ENCODE measurements at places on chromosomes 3 and 15. TPM values are rescaled to one million over a fixed set of nuclear protein-coding genes. Genes with fewer than 3 reads are reported as not detected.

The GP5 gene
- total RNA-seq, result 4.2 TPM

The CCDC9B gene
- total RNA-seq, result 2.6 TPM

The TRIM42 gene
- not detected for total RNA-seq

The TNFAIP8L3 gene
- total RNA-seq, result not detected

The EPHA6 gene
- total RNA-seq, result not detected

GRCh38 chr15:71151081-71151480, 35.8 kb downstream of the THSD4 start:
- no peaks in the 10 kb centered on the region for H3K36me3 ChIP-seq
- no peaks in the 10 kb centered on the region for H3K27me3 ChIP-seq
- no peak overlapping the region for H3K27ac ChIP-seq
- H3K4me3 ChIP-seq, result no peak overlapping the region
- no peak for DNase-seq

DNA sequence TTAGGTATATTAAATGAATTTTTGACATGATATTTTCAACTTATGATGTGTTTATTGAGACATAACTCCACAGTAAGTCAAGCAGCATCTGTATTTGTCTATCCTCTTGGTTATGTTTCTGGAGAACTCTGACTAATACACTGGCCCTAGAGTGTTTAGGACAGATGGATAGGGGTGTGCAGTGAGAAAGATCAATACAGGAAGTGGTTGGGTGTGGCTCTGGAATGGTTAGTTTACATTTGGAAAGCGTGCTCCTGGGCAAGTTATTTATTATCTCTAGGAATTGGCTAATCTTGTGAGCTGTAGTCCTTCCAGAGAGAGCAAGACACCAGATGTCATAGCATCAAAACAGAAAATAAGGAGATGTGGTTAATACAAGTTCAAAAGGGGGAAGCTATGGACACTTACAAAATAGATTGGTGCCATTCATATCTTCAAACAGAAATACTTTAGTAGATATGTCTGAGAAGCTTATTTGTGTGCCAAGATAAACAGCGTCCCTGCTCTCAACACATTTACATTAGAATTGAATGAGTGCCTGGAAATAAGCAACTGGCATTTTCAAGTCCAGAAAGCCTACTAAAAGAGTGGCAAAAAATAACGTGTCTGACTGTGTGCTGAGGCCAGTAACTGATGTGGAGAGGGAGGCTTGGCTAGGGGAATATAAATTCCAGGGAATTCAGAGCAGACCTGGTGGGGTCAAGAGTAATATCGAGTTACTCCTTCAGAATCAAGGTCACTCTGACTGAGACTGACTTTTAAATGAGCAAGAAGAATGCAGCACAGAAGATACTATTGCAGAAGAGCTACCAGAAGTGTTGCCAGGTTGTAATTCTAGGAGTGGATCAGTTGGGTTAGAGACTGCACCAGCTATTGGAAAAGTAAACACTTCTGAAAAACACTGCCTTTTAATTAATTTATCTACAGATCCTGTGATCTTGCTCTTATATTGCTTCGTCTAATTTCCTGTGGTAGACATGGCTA, 33.4 kb upstream of the PLAAT1 start:
- no peak for DNase-seq
- H3K36me3 ChIP-seq, result no peaks in the 10 kb centered on the region
- no peaks in the 10 kb centered on the region for H3K4me1 ChIP-seq
- H3K4me3 ChIP-seq, result no peak overlapping the region

- H3K36me3 ChIP-seq, result no peaks in the 10 kb centered on the region
- H3K27me3 ChIP-seq, result no peaks in the 10 kb centered on the region
- no peak overlapping the region for H3K4me3 ChIP-seq
- no peak for DNase-seq
- H3K4me1 ChIP-seq, result peaks cover 22% of the 10 kb centered on the region
These were observed 2.6 kb downstream of the EIF5A2 start for GRCh38 chr3:170905862-170906261.

DNA sequence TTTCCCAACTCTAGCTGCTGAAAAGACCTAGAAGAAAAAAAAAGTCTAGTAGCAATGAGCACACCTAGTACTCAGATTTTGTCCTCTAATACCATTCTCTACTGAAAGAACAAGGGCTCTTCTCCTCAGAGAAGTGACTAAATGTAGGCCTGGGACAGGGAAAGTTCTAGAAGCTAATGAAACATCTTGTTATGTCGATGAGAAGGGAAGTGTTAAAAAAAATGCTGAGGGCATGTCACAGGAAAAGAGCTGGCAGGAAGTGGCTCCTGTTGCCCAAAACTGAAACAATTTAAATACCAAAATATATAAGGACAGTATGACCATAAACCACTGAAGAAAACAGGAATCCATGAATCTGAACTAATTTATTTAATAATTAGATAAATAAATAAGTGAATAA, 581.4 kb upstream of the TBL1XR1 start:
- H3K36me3 ChIP-seq, result no peaks in the 10 kb centered on the region
- H3K4me3 ChIP-seq, result no peak overlapping the region
- no peak overlapping the region for H3K27ac ChIP-seq
- peaks cover 22% of the 10 kb centered on the region for H3K4me1 ChIP-seq
- DNase-seq, result peak; percentile 4
- H3K27me3 ChIP-seq, result no peaks in the 10 kb centered on the region

- H3K4me1 ChIP-seq, result no peaks in the 10 kb centered on the region
- H3K27ac ChIP-seq, result no peak overlapping the region
- no peak for DNase-seq
- no peaks in the 10 kb centered on the region for H3K27me3 ChIP-seq
These were observed 178.2 kb downstream of the RAB11A start for GRCh38 chr15:66047321-66048024.

- no peaks in the 10 kb centered on the region for H3K27me3 ChIP-seq
- no peak for DNase-seq
- H3K27ac ChIP-seq, result no peak overlapping the region
- H3K4me1 ChIP-seq, result no peaks in the 10 kb centered on the region
- H3K36me3 ChIP-seq, result no peaks in the 10 kb centered on the region
These were observed 516.1 kb upstream of the NAALADL2 start for GRCh38 chr3:174342941-174343501.

DNA sequence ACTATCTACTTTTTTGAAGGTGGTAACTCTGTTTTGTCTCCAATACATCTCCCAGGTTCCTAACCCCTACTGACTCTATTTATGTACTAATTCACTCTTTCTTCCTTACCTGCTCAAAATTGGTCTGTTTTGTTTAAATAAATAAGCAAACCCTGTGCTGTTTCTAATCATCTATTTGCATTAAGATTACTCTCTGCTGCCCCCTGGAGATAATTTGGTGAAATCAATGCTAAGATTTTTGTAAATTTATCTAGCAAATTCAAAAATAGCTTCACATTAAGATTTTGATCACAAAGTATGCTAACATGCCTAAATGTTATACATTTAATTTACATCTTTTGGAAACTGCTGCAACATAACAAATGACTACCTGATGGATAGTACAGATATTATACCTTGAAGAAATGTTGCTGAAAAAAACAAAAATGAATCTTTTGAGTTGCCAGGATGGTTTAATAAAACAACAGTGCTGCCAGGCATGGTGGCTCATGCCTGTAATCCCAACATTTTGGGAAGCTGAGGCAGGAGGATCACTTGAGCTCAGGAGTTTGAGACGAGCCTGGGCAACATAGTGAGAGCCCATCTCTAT, 4.4 kb upstream of the CD200R1 start:
- H3K36me3 ChIP-seq, result no peaks in the 10 kb centered on the region
- H3K4me3 ChIP-seq, result no peak overlapping the region
- DNase-seq, result peak; percentile 63
- peaks cover 68% of the 10 kb centered on the region for H3K4me1 ChIP-seq
- no peak overlapping the region for H3K27ac ChIP-seq
- H3K27me3 ChIP-seq, result no peaks in the 10 kb centered on the region

DNA sequence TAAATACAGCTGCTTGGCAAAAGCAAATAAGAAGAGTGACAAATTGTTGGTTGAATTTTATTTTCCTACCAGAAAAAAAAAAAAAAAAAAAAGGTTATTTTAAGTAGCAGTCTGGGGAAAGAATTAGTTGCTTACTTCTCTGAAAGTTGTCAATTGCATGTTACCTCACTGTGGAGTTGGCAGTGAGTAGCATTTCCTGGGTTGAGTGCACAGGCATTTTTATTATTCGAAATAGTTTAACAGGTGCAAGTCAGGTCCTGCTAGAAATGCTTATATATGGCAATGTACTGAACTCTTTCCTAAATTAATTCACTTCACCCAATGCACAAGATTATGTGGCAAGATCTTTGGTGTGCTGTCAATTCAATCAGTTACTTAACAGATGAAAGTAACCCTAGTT, 680.6 kb downstream of the EPHA3 start:
- no peaks in the 10 kb centered on the region for H3K27me3 ChIP-seq
- no peak overlapping the region for H3K27ac ChIP-seq
- no peak overlapping the region for H3K4me3 ChIP-seq
- H3K4me1 ChIP-seq, result no peaks in the 10 kb centered on the region

DNA sequence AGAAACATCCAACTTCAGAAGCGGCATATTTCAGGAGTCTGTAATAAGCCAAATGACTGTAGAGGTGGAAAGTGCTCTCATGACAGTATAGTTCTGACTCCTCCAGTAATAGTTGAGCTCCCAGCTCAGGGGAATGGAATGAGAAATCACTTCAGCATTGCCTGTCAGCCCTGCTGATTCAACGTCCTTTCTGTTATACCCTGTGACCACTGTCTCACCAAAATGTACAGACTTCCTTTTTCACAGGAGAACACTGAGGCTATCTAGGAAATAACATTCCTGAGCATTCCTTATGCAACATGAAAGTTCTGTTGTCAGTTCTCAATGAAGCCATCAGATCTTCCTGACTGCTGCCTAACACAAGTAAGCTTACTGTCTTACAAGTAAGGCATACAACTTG, 284.5 kb upstream of the MME start:
- no peak overlapping the region for H3K27ac ChIP-seq
- H3K27me3 ChIP-seq, result no peaks in the 10 kb centered on the region
- no peak for DNase-seq
- H3K4me3 ChIP-seq, result no peak overlapping the region
- H3K36me3 ChIP-seq, result no peaks in the 10 kb centered on the region
- no peaks in the 10 kb centered on the region for H3K4me1 ChIP-seq

- no peak overlapping the region for H3K27ac ChIP-seq
- no peaks in the 10 kb centered on the region for H3K4me1 ChIP-seq
- H3K4me3 ChIP-seq, result no peak overlapping the region
- H3K27me3 ChIP-seq, result no peaks in the 10 kb centered on the region
These were observed 158.5 kb downstream of the FEZF2 start for GRCh38 chr3:62214850-62215249.

GRCh38 chr3:153173758-153174516, 11.9 kb downstream of the RAP2B start:
- no peak overlapping the region for H3K27ac ChIP-seq
- no peaks in the 10 kb centered on the region for H3K36me3 ChIP-seq
- H3K4me3 ChIP-seq, result no peak overlapping the region
- no peaks in the 10 kb centered on the region for H3K27me3 ChIP-seq

- H3K36me3 ChIP-seq, result no peaks in the 10 kb centered on the region
- no peaks in the 10 kb centered on the region for H3K4me1 ChIP-seq
- no peak for DNase-seq
These were observed 554.8 kb downstream of the MFSD1 start for GRCh38 chr3:159356606-159357005.

DNA sequence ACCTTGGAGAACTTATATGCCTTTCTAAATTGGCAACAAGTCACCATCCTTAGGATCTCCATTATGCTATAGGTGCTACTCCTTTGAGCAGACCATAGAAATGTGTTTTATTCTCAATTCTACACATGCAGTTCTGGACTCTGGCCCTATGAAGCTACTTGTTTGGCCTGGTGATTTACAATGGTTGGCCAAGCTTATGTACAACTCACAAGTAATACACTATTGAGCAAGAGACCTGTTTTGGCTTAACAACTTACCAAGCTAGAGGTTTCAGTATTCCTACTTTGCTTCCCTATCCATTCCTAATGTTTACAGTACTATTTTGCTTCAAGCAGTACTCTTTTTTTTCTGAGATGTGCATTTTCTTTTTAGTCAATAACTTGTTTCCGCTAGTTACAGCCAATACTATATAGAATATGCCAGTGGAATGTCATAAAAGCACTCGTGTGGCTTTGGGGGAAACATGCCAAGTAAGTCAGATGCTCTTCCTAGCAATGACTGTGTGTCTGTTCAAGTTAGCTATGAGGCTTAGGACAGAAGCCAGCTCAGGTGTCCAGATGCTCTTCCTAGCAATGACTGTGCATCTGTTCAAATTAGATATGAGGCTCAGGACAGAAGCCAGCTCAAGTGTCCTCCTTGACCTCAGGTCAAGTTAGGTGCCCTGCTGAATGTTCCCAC, 174.9 kb upstream of the SEMA6D start:
- no peaks in the 10 kb centered on the region for H3K4me1 ChIP-seq
- no peak overlapping the region for H3K4me3 ChIP-seq
- H3K27ac ChIP-seq, result no peak overlapping the region
- DNase-seq, result no peak
- no peaks in the 10 kb centered on the region for H3K36me3 ChIP-seq
- no peaks in the 10 kb centered on the region for H3K27me3 ChIP-seq

DNA sequence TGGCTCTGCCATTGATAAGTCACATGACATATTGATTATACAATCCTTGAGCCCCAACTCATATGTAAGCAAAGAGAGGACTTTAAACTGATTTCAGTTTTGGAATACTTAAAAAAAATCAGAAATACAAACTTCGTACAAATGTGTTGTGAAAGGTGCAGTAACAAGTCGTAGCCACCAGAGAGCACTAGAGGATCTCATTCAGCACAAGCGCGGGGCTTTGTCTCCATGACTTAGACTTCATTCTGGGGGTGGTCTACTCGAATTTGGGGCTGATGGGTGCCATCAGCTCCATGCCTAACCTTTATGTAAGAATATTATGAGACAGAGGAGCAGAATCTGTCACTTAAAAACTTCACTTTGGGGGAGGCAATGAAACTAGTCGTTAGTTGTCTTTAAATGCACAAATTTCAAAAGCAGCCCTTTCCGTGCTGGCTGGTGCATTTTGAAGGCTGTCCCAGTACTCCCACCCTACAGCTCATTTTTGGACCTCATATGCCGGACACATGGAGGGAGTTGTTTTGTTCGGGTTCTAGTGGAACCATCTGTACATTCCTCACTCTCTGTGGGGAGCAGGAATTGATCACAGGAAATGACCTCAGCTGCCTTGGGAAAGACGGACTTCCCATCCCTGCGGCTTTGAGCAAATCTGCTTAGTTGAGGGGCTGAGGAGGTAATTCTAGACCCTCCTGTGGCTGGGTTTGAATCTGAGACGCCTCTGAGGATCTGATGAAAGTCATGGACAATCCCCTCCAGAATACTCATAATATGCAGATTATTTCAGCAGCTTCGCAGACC, 27.5 kb upstream of the MASP1 start:
- peaks cover 4% of the 10 kb centered on the region for H3K27me3 ChIP-seq
- H3K4me3 ChIP-seq, result no peak overlapping the region
- DNase-seq, result peak; percentile 55

- H3K27me3 ChIP-seq, result no peaks in the 10 kb centered on the region
- no peaks in the 10 kb centered on the region for H3K4me1 ChIP-seq
These were observed 23.5 kb upstream of the SPATA12 start for GRCh38 chr3:57036952-57037351.
